Hematopoietic multipotent progenitor cell treated with erythropoietin and hydrocortisone succinate and interleukin-3 and kit ligand, for 8 days (in vitro differentiated cells): ENCODE measurements at places on chromosomes 7 and 10.

DNA sequence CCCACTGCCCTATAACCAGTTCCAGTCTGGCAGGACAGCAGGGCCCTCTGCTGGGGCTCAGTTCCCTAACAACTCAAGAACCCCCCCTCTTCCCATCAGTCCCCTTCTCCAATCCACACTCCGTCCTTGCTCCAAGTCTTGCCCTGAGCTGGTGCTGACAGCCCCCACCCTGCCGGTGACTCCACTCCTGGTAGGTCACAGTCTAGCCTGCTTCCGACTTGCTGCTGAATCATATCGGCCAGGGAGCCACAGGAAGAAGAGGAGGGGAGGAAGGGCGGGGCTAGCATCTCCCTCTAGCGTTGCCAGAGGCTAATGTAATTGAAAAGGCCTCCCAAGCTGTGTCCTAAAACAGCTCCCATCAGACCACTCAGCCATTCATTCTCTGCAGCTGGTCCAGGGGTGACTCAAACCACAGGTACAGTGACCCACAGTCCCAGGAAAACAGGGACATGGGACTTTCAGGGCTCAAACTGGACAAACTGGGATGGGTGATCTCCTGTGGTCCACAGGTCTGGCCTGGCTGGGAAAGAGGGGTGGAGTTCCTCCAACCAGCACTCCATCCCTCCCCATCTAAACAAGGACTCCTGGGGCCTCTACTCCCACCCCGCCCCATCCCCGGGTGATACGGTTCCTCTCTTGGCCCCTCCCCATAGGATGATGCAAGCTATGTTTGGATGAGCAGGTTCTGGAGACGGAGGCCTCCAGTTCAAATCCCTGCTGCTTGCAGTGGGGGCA, 158.8 kb downstream of the SH3PXD2A start:
- DNase-seq = peak; percentile 68

GRCh38 chr10:104243512-104243911, 11.2 kb upstream of the GSTO1 start:
- no peak for DNase-seq

GRCh38 chr7:29145553-29146056, 732 bp downstream of the CPVL start:
- no peak for DNase-seq

DNA sequence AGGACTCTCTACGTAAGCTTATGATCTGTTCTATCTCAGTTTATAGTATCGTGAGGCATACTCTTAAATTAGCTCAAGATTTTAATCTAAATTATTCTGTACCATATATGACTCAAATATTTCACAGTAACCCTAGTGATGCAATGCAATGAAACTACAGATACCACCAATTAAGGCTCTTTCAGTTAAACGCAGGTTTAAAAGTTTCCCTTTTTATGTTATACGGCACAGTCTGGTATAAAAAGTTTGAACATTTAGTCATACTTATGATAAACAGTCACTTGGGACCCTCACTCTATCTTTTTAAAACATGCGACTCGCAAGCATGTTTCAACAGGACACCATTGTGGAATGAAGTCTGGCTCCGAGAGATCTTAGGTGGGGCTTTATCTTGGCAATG, 107.2 kb downstream of the CDK6 start:
- DNase-seq = no peak

GRCh38 chr7:79789584-79790345, 336.3 kb upstream of the MAGI2 start:
- no peak for DNase-seq

GRCh38 chr7:33886149-33886623, 19.2 kb upstream of the BMPER start:
- DNase-seq = peak; percentile 7

GRCh38 chr7:27137640-27138315, 5.7 kb downstream of the HOXA5 start:
- no peak for DNase-seq

DNA sequence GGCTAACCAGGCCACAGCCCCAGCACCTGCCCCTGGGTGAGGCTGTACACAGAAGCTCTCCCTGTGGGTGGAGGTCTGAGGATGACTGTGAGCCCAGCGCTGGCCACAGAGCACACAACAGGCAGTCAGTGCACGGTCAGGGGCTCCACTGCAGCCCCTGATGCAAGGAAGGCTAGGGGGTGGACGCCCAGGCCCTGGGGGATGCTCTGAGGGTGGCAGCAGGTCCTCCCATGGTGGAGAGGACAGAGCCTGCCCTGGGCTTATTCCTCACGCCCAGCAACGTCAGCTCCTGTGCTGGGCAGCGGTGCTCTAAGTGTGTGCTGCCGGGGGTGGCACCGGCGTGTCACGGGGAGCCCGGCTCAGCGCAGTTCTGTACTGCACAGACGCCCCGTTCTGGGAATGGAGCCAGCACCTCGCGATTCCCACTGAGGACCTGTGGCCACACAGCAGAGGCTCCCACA, 223.2 kb downstream of the MAD1L1 start:
- no peak for DNase-seq

GRCh38 chr10:16910793-16911164, 93.6 kb upstream of the RSU1 start:
- DNase-seq = no peak

DNA sequence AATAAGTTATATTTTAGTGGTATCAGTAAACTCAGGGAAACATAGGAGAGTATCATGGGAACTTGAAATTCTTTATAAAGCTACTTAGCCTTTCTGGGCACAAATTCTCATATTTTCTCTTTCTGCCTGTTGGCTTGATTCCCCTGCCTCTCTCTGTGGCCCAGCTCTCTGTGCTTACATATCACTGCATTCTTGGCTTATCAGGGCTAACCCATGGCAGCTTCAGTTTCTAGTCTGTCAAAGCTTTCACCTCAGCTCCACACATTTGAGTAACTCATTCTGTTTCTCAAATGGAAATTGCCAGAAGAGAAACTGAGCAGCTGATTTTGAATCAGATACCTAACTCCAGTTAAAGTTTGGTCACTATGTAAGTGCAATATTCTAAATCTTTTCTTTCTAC, 713.1 kb downstream of the DNAJB9 start:
- no peak for DNase-seq

- DNase-seq = no peak
These were observed 125.2 kb downstream of the TACC2 start for GRCh38 chr10:122113945-122114747.

GRCh38 chr10:6045314-6045848, 16.8 kb downstream of the IL2RA start:
- DNase-seq = peak; percentile 38

- no peak for DNase-seq
These were observed 164.1 kb downstream of the PTEN start for GRCh38 chr10:88027570-88027969.

- DNase-seq = no peak
These were observed 50.9 kb upstream of the LEP start for GRCh38 chr7:128190051-128190647.

DNA sequence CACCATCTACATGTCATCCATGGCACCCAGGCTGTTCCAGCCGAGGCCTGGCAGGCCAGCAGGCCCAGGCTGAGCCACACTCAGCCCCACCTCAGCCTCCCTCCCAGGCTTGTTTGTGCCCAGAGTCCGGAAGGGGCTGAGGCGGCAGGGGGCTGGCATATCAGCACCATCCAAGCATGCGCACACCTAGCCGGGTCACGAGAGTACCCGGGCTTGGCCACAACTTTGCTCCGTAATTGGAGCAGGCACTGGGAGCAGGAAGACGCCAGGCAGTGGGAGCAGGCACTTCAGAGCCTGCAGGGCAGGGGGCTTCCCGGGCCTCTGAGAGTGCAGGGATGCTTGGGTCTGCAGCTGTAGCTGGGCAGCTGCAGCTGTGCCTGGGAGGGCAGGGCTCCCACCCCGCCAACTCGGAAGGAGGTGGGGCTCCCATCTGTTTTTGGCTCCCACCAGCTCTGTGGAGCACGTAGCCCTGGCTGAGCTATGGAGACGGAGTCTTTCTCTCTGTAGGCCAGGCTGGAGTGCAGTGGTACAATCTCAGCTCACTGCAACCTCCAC, 15.2 kb upstream of the TSPAN15 start:
- no peak for DNase-seq

GRCh38 chr10:94205396-94205831, 157.3 kb downstream of the NOC3L start:
- no peak for DNase-seq

GRCh38 chr10:93182049-93182327, 108.3 kb downstream of the CYP26A1 start:
- DNase-seq = no peak

DNA sequence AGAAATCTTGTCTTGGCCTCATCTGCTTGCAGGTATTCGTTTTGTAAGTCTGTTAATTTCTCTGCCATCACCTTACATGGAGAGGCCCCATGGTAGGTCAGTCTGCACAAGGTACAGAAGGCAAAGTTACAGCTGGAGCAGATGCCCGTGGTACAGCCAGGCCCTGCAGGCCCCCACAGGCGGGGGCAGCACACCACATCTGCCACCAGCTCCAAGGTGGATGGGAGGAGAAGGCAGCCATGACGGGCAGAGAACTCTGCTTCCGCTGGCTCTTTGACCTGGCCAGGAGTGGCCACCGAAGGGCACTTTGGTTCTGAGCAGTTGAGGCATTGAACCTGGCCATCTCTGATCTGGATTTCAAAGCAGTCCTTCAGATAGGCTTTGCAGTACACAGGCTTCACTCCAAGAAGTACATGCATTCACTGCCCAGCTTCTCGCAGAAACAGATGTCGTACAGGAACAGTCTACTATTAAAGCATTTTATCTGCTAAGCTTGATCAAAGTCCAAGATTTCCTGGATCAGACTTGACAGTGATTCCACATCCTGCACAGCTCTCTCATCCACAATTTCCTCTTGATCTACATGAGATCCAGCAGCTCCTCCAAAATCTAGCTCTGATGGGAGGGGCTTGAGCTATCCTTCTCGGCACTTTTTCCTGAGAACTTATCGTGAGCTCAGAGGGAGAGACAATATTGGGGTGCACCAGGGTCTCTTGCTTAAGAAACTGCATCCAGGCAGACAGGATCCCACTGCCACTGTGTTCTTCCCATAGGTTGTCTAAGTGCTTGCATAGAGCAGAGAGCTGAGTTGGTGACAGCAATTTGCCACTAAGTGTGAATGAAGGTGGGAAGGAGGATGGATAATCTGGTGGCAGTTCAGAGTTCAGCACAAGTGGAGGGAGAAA, 120.7 kb downstream of the TRRAP start:
- DNase-seq = no peak

GRCh38 chr7:96284835-96285234, 37.1 kb downstream of the SLC25A13 start:
- DNase-seq = no peak
